ENCODE measurements at places on chromosomes 1 and 21. TPM values are rescaled to one million over a fixed set of nuclear protein-coding genes. Genes with fewer than 3 reads are reported as not detected.

- DNase-seq: no peak
Observed at GRCh38 chr1:17861685-17862084, 106.6 kb downstream of the ACTL8 start.

- DNase-seq: no peak
Observed at GRCh38 chr1:157925419-157926166, 67.9 kb upstream of the KIRREL1 start.

GRCh38 chr1:22485431-22485830, 33.8 kb downstream of the ZBTB40 start:
- DNase-seq: no peak

DNA sequence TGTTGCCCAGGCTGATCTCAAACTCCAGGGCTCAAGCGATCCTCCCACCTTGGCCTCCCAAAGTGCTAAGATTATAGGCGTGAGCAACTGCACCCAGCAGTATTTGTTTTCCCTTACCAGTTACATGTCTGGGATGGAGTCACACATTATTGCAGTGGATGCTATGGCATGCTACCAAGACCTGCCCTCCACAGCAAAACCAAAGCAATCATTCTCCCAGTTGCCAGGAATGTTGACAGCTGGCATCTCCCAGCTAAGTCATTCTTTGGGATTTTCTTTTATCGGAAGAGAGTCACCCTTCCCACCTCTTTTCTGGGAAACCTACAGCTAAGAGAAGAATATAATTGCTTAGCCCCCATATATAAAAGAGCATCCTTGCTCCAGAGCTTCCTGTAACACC, 49.4 kb upstream of the RGS7 start:
- DNase-seq: no peak

DNA sequence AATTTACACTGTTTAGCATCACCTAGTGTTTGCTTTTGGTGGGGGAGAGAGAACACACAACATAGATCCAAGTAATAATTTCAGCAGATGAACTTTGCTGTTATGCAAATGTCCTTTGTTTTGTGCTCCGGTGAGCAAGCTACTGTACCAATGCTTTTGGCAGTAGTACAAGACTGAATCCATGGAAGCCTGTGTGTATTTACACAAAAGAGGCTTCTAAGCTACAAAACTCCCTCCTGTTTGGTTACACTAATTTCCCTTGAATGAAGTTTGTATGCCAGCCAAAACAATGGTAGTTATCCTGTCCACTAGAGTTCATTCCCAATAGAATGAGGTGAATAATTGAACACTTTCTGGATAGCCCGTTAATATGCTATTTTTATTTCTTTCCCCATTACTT, 320.5 kb downstream of the KCTD3 start:
- DNase-seq: no peak

DNA sequence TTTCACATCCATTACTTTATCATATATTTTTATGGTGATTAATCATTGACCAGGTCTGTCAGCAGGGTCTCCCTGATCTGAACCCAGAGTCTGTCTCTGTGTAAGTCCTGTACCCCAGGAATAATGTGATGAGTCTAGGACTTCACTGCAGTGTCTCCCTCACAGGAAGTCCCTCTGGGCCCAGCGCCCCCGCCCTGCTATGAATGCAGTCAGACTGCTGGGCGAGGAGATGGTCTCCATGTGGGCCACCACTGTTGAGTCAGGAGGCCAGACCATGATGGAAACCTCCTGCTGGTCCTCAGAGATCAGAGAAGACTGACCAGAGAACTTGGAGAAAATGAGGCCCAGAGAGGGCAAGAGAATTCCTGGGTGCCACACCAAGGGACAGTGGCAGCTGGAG, 9.5 kb downstream of the TMEM222 start:
- no peak for DNase-seq

DNA sequence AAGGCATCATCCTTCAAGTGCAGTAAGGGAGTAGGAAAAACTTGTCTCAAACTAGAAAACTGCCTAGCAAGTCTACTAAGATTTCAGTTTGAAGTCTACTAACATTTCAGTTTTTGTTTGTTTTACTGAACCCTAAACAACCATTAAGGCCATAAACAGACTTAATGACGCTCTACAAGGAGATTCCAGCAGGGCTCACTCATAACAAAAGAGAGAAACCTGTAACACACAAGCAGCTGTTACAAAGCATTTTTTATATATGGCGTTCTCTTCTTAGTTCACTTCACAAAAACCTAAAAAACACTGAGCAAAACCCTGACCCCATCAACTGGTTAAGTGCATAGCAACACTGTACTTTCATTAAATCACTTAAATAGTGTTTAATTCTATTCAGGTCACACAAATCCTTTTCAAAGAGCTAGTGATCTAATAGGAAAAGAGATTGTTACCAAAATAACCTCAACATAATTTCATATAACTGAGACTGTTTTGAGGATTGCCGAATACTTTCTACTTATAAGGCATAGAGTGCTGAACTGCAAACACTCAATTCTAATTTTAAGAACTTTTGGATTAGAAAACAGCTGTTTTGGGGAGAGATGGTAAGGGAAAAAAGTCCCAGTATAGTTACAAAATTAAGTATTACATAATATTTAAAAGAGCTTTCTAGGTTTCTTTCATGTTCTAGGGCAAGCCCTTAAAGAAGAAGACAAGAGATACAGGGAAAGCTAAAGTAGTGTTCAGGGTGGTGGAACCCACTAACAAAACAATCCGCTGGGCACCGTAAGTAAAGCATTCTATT, 1.4 kb downstream of the B3GALNT2 start:
- DNase-seq: no peak

DNA sequence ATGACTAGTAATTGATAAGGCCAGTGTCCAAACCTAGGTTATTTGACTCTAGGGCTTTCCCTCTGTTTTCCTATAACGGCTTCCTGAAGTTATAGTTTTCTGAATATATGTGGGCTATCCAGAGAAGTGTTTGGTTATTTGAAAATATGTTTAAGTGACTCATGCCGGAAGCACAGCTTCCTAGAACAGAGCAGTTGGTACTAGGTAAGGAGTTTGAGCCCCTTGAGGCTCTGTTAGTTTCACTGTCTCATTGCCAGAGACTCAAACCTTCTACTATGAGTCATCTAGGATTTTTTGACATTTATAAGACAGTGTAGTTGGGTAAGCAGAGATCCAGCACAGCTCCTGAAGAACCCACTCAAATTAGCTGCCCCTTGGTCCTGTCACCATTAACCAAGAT, 27.1 kb upstream of the LEPR start:
- DNase-seq: peak; percentile 18

DNA sequence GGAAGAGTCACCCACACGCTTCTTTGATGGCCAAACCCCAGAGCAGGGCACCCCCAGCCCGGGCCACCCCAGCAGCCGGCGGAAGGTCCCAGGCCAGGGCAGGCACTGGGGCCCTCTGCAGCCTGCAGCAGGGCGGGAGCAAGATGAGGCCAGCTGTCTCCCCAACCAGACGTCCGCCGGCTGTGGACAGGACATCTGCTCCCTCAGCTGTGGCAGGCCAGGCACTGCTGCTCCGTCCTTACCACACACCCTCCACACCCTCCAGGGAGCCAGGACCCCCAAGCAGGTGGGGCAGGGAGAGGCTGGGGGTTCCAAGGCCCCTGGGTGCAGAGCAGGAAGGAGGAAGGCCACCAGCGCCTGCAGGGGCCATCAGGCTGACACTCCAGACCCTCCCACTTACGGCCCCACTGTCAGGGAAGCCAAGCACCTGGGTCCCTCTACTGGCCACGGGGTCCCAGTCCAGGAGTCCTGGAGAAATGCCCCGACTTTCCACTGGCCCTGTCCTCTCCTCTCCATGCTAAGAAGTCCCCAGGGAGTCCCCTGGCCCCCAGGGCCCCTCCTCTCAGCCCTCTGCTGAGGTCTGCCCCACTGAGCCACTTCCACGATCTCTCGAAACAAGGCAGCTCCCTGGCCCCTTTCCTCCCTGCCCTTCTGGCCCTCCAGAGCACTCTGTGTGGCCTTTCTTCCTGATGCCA, 5.6 kb downstream of the WNT9A start:
- DNase-seq: no peak

GRCh38 chr1:1114431-1114830, 1.5 kb downstream of the C1orf159 start:
- DNase-seq: no peak

DNA sequence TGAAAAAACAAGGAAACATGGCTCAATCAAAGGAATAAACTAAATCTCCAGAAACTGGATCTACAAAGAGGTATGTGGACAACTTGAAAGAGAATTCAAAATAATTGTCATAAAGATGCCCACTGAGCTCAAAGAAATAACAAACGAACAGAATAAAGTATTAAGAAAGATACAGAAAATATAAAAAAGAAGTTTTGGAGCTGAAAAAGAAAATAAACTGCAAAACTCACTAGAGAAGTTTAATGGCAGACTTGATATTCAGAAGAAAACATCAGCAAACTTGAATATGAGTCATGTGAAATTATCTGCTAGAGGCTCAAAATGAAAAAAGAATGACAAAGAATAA, 208.1 kb upstream of the SAMSN1 start:
- DNase-seq: no peak

DNA sequence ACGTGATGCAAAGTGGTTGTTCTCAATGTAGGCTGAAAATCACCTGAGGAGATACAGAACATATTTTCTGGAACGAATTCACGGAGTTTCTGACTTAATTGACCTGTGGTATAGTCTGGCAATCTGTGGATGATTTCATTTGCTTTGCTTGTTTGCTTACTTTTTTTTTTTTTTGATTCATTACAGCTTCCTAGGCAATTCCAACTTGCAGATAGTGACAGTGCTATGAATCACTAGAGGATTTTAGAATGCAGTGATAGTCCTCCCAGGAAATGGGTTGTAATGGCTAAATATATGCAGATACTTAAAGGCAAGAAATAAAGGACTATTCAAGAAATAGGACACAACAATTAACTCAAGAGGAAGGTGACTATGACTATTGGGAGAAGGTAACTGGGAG, 1378.1 kb upstream of the PRMT6 start:
- no peak for DNase-seq

GRCh38 chr1:20663365-20663764, 2.2 kb upstream of the DDOST start:
- DNase-seq: no peak

DNA sequence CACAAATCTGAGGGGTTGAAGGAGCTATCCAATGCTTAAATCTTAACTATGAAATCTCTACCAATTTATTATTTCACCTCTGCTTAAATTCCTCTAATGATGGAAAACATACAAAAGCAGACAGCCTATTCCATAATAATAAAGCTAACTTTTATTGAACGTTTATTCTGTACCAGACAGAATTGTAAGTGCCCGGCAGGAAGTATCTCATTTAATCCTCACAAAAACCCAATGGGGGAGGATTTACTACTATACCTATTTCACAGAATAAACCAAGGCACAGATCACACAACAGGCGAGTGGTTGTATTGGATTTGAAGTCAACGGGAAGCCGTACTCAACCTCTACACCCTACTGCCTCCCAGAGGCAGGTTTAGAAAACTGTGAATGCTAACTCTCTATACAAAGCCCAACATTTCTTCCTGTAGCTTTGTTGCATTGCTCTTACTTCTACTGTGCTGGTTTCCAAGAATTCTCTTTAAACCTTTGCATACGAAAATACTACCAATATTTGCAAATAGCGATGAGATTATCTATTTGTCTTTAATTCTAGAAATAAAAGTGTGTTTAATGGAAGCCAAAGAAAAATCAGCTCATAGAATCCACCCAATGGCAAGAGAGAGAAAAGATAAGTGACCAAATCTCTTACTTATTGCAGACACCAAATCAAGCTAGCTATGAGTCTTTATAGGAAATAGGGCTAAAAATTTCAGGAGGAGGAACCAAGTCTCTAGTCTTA, 33.5 kb upstream of the C1orf53 start:
- DNase-seq: peak; percentile 11

CFHR4 gene
- not detected for total RNA-seq

OR2AK2 gene
- not detected for total RNA-seq

FCER1G gene
- total RNA-seq: 3.0 TPM

MCOLN3 gene
- total RNA-seq: 0.21 TPM

CD84 gene
- 13.5 TPM for total RNA-seq

BEND5 gene
- total RNA-seq: 42.3 TPM

TRPM2 gene
- total RNA-seq: 2.9 TPM

LCE1E gene
- total RNA-seq: not detected
